Dermis blood vessel endothelial cell (primary cell): ENCODE measurements at places on chromosomes 5 and 9.
A peak's percentile ranks its signal among the peaks of the same experiment; 100 is the strongest.

- no peak for DNase-seq
These were observed 97.8 kb downstream of the STK32A start for GRCh38 chr5:147332658-147333057.

GRCh38 chr9:34276772-34277171 lies 52.3 kb downstream of the KIF24 start:
- no peak for DNase-seq

DNA sequence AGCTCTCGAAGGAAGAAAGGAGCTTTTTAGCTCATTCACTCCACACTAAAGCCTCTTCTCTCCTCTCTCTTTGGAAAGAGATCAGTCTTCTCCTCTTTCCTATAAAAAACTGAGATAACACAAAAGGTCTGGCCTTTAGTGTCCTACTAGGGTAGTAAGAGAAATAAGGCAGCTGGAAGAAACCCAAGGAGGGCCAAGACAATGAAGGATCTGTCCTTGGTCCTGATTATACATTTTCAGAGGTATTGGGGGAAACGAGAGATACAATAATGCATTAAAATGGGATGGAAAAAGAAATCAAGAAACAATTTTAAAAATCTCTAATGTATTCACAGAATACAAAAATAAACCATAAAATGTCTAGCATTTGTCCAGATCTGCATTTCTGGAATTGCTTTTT lies 184.0 kb downstream of the SLF1 start:
- DNase-seq = peak; percentile 29

GRCh38 chr5:39716532-39717028 lies 291.8 kb upstream of the DAB2 start:
- DNase-seq = peak; percentile 73

GRCh38 chr5:179177711-179178575 lies 117.8 kb downstream of the ZNF354C start:
- no peak for DNase-seq

- no peak for DNase-seq
These were observed 1696.9 kb upstream of the WWC1 start for GRCh38 chr5:166594567-166594966.

GRCh38 chr9:20526500-20527319 lies 95.6 kb downstream of the MLLT3 start:
- no peak for DNase-seq

- DNase-seq = no peak
These were observed 128.5 kb upstream of the CPEB4 start for GRCh38 chr5:173759691-173760090.

DNA sequence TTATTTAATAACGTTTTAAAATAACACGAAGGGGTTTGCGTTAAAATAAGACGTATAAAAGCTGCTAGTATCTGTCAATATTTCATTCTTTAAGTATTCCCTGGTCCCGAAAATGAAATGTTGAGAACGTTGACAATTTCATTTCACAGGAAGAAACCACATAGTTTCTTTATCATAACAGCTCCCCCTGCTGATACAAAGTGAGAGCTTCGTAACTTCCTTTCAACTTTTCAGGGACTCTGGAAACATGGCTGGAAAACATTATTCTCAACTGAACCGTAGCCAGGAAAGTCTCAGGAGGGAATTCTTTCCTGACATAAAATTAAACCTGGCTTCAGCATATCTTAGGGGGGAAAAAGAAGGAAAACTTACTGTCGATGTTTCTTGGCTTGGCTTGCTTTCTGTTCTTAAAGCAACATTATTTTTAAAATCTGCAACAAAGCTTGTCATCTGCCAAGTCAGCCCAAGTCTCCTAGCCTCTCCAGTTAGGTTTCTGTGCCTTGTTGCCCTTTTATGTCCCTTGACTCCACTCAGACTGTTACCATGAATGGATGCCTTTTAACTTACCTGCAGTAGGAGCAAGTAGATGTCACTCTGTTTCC lies 122.9 kb upstream of the DAB2 start:
- peak; percentile 85 for DNase-seq

DNA sequence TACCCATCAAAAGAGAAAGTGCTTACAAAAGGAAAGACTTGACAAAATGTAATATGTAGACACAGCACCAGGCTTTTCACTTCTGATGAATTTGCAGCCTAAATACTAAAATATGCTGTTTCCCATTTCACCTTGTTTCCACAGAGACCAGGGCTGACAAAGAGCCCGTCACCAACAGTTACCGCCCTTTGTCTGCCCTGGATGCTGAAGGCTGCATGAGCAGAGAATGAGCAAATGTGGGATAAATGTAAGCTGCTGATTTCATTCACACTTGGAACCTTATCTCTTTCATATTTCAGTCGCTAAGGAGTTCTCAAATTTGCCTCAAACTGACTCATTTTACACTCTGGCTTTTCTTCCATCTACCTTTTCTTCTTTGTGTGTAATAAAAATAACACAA lies 213.9 kb downstream of the TMEM167A start:
- DNase-seq = no peak

DNA sequence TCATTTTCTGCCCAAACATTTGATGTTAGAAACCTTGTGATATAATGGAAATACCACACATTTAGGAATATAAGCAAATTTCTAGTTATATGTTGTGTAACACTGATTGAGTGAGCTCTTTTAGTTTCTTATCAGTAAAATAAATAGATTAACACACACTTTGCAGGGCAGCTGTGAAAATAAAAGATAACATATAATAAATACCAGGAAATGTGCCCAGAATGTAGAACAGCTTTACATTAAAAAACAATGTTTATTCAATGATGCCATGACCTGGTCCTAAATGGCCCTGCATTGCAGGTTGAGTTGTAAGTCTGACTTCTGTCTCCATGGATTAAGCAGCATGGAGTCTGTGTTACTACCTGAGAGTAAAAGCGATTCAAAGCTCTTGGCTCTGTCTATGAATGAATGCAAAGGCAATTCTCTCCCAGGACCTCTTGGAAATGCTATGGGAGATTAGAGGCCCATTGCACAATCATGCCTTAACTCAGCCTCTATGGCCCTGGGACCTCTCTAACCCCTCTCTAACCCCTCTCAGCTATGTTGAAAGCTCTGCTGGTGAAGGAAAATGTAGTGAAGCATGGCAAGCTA lies 296.0 kb upstream of the ACTBL2 start:
- peak; percentile 25 for DNase-seq

DNA sequence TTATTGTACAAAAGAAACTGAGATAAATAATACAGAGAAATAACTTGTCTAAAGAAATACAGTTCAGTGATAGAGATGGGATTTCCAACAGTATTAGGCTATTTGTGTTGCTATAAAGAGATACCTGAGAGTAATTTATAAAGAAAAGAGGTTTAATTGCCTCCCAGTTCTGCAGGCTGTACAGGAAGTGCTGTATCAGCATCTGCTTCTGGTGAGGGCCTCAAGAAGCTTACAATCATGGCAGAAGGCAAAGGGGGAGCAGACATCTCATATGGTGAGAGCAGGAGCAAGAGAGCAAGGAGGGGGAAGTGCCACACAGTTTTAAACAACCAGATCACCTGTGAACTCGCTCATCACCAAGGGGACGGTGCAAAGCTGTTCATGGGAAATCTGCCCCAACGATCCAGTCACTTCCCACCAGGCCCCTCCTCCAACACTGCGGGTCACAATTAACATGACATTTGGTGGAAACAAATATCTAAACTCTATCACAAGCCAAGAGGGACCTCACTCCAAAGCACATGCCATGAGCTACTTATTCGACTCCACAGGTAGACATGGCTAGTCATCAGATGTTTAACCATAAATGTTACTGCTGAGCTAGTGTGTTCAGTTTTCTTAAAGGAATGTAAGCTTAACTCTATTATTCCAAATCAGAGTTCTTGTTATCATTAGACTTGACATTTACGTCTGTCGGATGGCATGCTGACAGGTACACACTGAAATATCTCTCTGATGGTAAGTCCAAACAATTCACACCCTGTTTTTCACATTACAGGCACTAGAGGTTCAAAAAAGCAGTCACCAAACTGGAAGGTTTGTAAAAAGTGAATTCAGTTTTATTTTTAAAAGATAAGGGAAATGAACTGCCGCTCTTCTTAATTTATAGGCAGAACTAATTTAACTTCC lies 82.2 kb downstream of the AUH start:
- DNase-seq = no peak

GRCh38 chr5:26148569-26149107 lies 889.7 kb downstream of the CDH9 start:
- DNase-seq = no peak

DNA sequence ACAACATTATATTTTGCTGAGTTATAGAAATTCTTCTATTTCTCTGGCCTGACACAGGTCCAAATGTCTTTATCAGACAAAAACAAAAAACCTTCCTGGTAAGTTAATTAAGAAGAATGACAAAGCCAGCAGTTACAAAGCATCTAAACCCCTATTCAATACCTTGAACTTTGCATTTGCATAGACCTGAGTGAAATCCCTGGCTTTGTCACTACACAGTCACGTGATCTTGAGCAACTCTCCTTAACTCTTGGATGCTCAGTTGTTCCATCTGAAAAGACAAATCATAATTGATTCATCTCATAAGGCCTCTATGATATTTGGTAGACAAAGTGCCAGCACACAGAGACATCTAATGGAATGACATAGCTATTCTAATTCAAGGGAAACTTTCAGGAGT lies 166.6 kb upstream of the PPP1R2B start:
- no peak for DNase-seq

- no peak for DNase-seq
These were observed 140.1 kb downstream of the COX7C start for GRCh38 chr5:86757824-86758223.

- DNase-seq = no peak
These were observed 9.0 kb downstream of the FOCAD start for GRCh38 chr9:20693068-20693467.

DNA sequence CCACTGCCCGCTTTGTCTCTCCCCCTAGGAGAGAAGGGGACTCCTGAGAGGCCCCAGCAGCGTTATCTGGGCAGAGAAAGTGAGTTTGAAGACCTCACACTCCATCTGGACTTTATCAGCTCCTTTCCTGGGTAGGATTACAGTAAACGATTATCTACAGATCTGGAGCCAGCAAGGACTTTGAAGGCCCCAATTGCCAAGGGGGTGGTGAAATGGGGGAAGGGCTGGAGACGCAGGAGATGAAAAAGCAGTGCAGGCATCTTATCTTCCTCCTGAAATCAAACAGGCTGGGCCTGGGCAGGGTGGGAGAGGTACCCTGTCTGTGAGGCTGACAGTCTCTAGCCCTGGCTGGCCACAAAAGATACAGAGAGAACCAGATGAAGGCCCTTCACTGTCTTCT lies 105.8 kb upstream of the MSX2 start:
- no peak for DNase-seq

DNA sequence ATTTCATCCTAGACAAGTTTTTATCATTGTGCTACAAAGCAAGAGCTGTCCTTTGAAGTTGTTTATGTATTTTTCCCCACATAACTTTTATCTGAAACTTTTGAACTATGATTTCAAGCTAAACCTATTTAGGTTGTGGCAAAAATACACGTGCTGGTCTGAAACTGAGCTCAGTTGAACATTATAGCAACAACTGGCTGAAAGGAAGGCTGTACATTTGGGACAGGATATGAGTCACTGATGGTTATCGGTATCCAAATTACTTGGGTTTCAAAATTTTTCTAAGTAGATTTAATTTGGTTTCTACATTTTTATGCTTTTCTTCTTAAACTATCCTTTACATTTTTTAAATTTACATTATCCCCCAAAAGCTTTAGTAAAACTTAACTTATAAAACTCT lies 627.3 kb upstream of the NUDT12 start:
- DNase-seq = peak; percentile 4

DNA sequence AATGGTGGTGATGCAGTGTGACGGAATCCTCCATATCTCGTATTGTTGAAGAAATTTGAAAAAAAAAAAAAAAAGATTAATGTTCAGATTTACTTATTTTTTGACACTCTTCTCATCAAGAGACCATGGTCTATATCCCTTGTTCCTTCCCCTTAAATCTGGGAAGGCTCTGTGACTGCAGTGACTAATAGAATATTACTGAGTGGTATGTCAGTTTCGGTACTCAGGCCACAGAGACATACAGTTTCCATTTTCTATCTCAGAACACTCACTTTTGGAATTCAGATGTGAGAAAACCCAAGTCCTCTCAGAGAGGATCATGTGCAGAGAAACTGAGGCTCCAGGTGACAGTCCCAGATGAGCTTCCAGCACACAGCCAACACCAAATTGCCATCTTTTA lies 1193.5 kb downstream of the DTWD2 start:
- DNase-seq = no peak

GRCh38 chr5:112862085-112862484 lies 998 bp downstream of the SRP19 start:
- DNase-seq = peak; percentile 28

DNA sequence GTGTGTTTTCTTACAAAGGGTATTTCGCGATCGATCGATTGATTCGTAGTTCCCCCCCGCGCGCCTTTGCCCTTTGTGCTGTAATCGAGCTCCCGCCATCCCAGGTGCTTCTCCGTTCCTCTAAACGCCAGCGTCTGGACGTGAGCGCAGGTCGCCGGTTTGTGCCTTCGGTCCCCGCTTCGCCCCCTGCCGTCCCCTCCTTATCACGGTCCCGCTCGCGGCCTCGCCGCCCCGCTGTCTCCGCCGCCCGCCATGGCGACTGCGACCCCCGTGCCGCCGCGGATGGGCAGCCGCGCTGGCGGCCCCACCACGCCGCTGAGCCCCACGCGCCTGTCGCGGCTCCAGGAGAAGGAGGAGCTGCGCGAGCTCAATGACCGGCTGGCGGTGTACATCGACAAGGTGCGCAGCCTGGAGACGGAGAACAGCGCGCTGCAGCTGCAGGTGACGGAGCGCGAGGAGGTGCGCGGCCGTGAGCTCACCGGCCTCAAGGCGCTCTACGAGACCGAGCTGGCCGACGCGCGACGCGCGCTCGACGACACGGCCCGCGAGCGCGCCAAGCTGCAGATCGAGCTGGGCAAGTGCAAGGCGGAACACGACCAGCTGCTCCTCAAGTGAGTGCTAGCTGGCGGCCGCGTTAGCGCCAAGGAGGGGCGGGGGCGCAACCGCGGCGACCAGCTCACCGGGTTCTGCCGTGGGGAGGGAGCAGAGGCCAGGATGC lies 480 bp downstream of the LMNB1 start:
- peak; percentile 79 for DNase-seq

DNA sequence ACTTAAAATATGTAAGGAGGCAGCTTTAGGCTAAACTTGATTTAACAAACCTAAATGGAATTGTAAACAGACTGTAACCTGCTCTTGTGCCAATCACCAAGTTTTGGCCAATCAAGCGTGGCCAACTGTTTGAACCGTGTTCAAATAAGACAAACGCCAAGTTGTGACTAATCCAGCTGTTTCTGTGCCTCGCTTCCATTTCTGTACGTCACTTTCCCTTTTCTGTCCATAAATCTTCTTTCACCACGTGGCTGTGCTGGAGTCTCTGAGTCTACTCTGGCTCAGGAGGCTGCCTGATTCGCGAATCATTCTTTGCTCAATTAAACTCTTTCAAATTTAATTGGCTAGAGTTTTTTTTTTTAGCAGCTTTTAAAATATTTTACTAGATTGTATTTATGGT lies 71.3 kb downstream of the LIX1 start:
- no peak for DNase-seq

DNA sequence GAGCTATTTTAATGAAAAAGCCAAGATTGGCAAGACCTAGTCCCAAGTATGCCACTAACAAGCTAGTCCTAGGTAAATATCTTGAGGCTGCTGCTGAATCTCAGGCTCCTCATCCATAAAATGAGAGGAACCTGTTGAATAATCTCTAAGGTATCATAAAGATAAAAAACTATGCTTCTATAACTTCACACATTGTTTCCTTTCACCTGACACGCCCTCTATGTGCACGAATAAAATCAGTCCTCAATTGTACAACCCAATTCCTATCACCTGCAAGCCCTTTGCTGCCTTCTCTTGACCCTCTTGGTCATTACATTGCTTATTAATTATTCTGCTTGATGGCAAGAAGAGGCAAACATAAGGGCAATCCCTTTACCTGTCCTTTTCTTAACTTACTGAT lies 69.9 kb downstream of the TRPM6 start:
- DNase-seq = no peak

GRCh38 chr5:154712518-154713437 lies 42.4 kb upstream of the LARP1 start:
- DNase-seq = peak; percentile 45
